ENCODE measurements at places on chromosomes 2 and 18.

- DNase-seq: no peak
Measured at GRCh38 chr2:239834143-239834542, 191.0 kb downstream of the NDUFA10 start.

DNA sequence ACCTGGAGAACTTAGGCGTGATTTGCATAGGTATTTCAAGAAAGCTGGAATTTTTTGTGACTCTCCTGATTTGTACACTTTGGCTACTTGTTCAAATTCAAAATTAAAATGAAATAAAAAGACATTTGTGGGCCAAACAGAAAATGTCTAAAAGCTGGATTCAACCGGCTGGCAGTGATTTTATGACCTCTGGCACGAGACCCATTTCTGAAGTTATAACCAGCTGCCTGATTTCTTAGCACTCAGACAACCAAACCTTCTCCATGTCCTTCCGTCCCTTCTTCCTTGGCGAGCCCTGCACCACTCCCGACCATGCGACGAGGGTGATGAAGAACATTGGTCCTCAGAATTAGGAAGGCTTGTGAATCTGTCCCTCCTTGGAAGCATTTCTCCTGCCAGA lies 19.7 kb downstream of the PKDCC start:
- no peak for DNase-seq

DNA sequence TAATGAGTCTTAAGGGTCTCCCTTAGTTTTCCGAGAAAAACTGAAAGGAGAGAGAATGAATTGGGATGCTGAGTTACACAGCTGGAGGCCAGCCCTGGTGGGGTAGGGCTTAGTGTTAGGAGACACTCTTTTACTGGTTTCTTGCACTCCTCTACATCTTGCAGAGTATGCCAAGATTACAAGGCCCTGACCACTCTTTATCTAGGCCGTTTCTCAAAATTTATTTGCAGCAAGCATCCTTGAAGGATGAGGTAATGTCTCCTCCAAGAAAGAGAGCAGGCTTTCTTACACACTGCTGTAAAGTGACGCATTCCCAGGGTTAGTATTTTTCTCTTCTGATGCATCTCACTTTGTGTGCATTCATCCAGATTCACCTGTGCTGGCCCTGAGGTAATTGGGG lies 166.2 kb downstream of the TDRD15 start:
- DNase-seq: no peak

GRCh38 chr18:58970943-58971790 lies 106.5 kb downstream of the ZNF532 start:
- DNase-seq: no peak

DNA sequence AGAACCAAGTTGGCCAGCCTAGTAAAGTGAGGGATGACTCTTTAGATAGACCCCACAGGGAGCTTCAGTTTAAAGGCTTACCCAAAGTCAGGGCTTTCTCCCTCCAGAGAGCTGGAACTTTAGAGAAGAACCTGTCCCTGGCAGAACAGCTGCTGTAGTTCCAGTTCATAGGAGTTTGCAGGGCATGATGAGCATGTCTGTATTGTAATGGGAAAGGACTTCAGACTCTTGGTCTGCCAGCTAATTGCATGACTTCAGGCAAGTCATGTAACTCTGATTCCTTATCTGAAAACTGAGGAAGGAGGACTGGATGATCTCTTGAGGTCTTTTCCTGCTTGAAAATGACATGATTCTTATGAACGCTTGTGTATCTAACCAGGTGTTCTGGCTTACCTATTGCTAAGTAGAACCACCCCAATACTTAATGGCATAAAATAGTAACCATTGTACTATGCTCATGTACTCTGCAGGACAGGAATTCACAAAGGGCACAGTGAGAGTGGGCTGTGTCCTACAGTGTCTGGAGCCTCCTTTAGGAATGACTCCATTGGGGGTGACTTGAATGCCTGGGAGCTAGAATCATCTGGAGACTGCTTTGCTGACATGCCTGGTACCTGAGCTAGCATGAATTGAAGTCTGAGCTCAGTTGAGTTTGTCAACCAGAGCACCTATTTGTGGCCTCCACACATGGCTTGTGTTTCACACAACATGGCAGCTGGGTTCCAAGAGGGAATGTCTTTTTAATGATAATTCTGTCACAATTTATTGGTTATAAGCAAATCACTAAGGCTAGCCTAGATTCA lies 18.9 kb downstream of the SP5 start:
- no peak for DNase-seq

GRCh38 chr2:198628596-198628995 lies 824.2 kb downstream of the PLCL1 start:
- no peak for DNase-seq
